ENCODE measurements at places on chromosomes 1 and 21.

- DNase-seq: no peak
These were observed 267.7 kb downstream of the ZNF648 start for GRCh38 chr1:181793831-181794230.

DNA sequence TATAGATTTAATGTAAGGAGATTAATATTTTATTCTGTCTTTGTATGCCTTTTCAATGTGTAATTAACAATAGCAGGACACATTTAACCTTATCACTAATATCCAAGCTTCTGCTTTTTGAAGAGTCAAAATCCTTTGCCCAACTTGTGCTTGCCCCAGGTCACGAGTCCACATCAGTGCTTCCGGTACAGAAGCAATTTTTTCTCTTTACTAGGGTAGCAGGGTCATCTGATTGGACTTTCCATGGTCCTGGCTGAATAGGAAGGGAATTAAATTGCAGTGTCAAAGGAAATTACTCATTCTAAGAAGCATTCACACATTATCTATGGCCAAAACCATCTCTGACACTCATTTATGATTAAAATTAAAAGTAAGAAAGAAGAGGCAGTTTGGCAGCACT is 460.5 kb upstream of the ADGRL2 start:
- DNase-seq: no peak

DNA sequence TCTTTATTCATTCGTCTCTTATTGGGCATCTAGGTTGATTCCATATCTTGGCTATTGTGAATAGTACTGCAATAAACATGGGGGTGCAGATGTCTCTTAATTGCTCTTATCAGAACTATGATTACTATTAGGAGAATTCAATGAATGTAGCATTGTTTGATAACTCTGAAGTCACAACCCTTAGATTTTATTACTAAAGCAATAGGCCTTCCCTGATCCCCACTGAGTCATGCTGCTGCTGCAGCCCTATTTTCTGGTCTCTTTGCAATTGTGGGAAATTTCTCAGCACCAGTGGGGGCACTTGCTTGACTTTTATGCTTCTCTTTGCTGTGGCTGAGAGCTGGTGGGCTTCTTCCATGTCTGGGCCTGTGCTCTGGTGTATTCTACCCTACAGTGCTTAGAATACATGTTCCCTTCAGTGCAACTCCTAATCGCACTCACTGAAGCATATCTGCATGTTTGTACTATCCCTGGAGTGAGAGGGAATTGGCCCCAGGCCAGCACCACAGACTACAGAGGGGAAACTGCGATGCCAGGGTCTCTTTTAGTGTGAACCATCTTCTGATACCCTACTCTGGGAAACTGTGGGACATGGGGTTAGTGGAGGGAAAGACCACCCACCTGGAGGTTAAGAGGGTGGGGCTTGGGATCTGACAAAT is 52.2 kb upstream of the ROR1 start:
- peak; percentile 48 for DNase-seq

- no peak for DNase-seq
These were observed 110.9 kb downstream of the KCNJ15 start for GRCh38 chr21:38367646-38368045.

DNA sequence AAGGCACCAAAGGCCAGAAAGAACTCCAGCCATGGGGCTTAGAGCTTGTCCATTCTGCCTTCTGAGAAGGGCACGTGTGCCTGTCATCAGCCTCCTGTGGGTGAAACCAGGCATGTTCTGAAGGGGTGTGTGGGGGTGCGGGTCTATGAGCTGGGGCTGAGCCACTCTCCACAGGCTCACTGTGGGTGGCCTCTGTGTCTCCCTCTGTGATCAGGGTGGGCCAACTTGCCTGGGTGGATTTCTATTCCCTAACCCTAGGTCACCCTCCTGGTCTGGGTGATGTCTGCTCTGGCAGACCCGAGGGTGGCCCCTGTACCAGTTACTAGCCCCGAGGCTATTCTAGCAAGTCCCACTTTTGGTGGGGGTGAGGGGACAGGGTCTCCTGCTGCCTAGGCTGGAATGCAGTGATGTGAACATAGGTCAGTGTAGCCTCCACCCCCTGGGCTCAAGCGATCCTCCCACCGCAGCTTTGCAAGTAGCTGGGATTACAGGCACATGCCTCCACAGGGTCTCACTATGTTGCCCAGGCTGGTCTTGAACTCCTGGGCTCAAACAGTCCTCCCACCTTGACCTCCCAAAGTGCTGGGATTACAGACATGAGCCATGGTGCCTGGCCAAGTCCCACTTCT is 94.4 kb downstream of the TRIM11 start:
- DNase-seq: no peak

DNA sequence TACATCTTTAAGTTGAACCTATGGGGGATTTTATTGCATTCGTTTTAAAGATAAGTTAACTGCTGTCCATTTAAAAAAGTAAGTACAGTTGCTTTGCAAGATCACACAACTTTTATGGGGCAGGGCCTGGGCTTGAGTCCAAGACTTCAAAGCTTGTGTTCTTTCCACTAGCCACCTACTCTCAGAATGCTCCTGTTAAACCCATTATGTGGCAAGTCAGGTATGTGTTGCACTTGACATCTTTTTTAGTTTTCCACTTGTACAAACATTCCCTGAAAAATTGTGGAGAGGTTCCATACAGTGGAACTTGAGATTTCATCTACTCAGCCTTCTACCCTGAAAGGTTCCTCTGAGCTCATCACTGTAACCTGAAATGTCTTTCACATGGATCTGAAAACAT is 235.5 kb upstream of the SGIP1 start:
- peak; percentile 32 for DNase-seq

GRCh38 chr21:43348801-43349261 is 78.1 kb downstream of the SIK1 start:
- DNase-seq: no peak

DNA sequence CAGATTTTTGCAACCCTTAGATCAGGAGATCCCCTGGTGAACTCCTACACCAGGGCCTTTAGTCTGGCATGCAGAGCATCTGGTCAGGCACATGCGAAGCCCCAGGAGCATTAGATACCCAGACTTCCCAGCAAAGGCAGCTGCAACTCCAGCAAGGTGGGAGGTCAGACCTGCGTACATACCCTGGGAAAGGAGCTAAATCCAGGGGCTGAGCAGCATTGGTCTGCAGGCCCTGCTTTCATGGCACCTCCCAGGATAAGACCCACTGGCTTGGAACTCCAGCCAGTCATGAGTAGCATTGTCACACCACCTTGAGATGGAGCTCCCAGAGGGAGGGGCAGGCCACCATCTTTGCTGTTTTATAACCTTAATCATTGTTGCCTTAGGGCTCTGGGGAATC is 92.3 kb downstream of the KCNT2 start:
- no peak for DNase-seq

DNA sequence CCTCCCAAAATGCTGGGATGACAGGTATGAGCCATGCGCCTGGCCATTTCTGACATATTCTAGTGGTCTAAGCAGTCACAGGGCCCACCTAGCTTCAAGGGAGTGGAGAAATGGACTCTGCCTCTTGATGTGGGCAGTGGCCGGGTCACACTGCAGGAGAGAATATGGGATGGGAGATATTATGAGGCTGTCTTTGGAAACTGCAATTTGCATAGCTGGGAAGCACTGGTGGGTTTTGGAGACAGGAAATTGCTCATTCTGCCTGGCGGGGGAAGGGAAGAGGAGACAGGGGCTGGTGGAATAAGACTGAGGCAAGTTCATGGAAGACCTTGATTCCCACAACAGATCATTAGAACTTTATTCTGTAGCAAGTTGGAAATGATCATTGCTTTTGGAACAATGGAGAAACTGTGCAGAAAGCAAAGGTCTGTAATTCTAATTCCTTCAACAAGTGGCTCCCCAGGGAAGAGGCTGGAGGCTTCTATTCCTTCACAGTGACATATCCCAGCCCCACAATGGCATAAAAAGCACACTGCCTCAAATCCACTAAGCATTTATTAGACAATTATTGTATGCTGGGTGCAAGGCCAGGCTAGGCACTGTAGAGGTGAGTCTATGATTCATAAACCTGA is 10.5 kb downstream of the NCMAP start:
- peak; percentile 26 for DNase-seq

- DNase-seq: no peak
These were observed 1199.5 kb upstream of the TMPRSS15 start for GRCh38 chr21:19603011-19603593.

DNA sequence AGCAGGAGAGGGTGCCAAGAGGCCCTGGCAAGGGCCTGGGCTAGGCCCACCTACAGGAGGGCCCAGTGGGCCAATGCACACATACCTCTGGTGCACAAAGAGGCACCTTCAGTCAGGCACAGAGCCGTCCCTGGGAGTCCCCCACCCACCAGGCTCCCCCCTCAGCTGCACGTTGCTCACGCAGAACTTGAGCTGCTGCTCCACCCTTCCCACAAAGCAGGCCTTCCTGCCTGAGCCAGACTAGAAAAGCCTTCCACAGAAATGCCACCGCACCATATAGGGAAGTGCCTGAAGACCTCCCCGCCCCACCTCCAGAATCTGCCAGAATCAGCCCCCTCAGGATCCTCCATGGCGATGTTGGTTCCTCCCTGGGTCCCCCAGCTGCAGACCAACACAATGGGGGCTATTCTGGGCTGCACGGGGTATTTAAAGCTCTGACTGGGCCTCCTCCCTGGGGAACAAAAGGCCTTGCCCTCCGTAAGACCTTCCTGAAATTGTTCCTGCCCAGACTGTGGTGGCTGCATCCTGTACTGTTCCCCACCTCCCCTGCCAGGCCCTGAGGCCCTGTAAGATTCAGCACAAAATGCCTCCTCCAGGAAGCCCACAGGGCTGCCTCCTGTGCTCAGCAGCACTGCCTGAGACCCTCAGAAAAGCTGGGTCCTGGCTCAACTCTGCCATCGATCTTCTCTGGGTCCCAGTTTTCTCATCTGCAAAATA is 27.2 kb downstream of the HSPG2 start:
- DNase-seq: no peak

- no peak for DNase-seq
These were observed 1351.1 kb upstream of the B3GALT2 start for GRCh38 chr1:194537521-194537920.

GRCh38 chr1:87329051-87329525 is 408 bp downstream of the LMO4 start:
- peak; percentile 30 for DNase-seq

GRCh38 chr1:112997781-112998180 is 41.8 kb upstream of the SLC16A1 start:
- DNase-seq: no peak
